ENCODE measurements at places on chromosomes 3 and 15.

GRCh38 chr3:174873832-174874657 is 14.9 kb downstream of the NAALADL2 start:
- DNase-seq, result no peak

GRCh38 chr15:41888662-41889253 is 5.1 kb downstream of the SPTBN5 start:
- DNase-seq, result no peak

GRCh38 chr3:195828762-195829161 is 17.0 kb upstream of the MUC4 start:
- no peak for DNase-seq

- no peak for DNase-seq
Observed at GRCh38 chr3:52873433-52874159, 23.8 kb downstream of the STIMATE start.

GRCh38 chr3:63521657-63522056 is 130.8 kb upstream of the SNTN start:
- DNase-seq, result no peak
